Esophagus squamous epithelium (tissue), 5 donors: ENCODE measurements at places on chromosomes 5 and 9.

DNA sequence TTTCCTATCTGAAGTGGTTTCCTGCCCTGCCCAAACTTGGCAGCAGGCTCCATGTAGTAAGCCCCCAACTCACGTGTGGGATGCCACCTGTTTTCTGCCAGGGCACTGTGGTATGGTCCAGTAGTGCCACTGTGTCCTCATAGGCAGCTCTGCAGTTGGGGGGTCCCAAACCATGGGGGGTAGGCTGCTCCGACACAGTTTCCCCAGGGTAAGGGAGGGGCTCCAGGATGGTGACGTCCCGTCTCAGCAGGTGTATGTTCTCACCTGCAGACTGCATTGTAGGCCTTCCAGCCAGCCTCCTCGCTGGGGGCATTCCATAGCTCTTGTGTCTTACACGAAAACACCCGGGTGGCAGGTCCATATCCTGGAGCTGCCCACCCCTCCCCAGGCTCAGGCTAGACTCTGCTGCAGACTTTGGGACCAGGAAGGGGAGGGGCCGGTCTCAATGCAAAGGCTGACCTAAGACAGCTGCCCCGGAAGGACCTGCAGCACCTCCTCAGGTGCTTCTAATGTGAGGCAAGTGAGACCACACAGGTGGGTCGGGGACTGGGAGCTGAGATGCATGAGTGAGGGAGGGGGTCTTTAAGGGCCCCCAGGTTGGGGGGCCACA lies 330.5 kb upstream of the IRX4 start:
- no peak for DNase-seq

GRCh38 chr9:17622141-17622540 lies 43.3 kb downstream of the SH3GL2 start:
- DNase-seq = no peak

- no peak for DNase-seq
Measured at GRCh38 chr5:94746731-94747124, 128.3 kb downstream of the SLF1 start.

GRCh38 chr9:126609191-126609590 lies 4.5 kb upstream of the LMX1B start:
- no peak for DNase-seq

DNA sequence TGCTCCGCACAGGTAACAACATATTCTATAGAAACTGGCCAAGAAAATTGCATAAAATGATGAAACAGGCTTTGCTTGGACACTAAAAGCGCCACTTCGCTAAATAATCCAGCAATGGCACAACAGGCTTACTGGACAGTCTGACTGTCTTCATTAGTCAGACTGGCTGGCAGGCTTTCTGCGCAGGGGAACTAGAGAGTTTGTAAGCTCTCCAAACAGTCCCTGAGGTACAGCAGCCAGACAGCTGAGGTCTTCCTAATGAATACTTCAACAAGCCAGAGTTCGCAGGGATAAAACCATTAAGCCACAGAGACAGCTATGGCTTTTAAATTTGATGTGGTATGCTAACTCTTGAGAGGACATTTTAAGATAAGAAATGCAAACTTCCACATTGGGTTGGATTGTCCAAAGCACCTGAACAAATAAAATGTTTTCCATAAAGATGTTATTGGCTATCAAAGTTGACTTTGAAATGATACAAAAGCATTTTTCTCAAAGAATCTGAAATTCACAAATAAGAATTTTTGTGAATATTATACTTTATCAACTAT lies 20.7 kb downstream of the PLK2 start:
- no peak for DNase-seq

DNA sequence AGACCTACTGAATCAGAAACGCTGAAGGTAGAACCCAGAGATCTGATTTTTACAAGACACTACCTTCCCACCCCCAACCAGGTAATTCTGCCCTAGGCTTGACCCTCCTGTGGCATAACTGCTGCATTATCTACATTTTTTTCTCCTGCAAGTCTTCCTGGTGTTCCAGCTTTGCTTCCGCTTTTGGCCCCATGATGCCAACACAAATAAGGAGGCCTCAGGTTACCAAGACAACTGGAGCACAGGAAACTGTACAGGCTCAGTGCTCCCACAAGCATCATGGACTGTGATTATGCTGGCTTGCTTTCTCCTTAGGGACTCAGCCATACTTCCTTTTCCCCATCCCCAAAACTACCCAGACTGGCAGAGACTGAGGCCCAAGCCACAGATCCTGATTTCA lies 6.6 kb upstream of the MSMP start:
- DNase-seq = no peak

DNA sequence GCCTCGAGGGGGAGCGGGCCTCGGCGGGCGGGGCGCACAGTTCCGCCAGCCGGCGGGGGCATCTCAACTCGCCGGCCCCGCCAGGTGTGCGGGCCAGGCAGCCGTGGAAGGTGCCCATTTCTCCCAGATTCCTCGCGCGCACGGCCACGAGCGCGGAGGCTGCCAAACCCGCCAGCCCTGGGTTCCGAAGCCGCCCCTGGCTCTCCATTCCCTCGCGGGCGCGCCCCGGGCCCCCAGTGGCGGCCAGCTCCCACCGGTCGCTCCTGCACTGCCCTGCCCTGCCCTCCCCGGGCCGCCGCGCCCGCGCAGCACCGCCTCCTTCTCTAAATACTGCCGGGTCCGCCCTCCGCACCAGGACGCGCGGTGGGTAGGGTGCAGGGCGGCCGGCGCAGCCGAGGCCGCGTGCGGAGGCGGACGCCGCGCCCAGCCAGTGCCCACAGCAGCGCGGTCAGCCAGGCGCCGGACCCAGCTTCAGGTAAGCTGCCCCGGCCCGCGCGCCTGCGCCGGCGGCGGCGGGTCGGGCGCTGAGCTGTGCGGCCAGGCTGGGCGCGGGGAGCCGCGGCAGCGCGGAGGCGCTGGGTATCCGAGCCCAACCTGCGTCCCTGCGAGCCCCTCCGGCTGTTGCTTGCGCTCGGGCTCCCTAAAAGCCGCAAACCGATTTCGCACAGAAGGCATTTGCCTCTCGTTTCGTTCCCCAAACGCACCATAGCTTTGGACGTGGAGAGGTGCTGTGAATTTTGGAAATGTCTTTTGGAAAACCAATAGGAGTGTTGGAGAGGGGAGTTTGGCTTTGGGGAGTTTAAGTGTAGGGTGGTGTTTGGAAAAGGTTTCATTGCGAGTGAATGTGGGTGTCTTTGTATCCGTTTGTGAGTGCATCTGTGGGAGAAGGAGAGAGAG lies at the start of gene TMEM171:
TMEM171 (plus strand) TSS at position 354 of the 897 bp plus-strand sequence. CDS start 2,799 bp downstream, outside the sequence.
- no peak for DNase-seq

- DNase-seq = no peak
Measured at GRCh38 chr9:37643214-37643613, 7.5 kb upstream of the FRMPD1 start.

DNA sequence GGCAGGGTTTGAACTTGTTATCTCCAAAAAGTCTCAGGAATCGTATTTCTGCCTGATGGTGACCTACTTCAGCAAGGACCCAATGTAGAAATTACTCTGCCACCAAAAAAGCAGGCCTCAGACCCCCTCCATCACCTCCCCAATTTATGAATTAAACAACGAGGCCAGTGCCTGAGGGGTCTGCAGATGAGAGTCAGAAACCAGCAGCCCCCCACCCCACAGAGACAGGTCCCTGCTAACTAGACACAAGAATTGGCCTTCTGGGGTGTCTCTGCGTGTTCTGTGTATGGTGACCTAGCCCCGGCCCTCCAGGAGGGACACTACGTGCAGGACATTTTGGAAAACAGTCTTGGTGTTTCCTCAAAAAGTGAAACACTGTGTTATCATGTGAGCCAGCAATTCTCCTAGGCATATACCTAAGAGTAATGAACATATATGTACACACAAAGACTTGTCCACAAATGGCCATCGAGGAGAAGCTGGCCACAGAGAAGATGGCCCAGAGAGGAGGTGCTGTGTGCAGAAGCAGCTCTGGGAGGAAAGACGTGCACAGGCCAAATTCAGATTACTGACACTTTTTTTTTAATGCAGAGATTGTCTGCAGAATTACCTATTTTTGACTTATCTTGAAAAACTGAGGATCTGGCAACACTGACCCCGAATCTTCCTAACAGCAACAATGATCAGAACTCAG lies 93.8 kb downstream of the ADAMTS2 start:
- no peak for DNase-seq

DNA sequence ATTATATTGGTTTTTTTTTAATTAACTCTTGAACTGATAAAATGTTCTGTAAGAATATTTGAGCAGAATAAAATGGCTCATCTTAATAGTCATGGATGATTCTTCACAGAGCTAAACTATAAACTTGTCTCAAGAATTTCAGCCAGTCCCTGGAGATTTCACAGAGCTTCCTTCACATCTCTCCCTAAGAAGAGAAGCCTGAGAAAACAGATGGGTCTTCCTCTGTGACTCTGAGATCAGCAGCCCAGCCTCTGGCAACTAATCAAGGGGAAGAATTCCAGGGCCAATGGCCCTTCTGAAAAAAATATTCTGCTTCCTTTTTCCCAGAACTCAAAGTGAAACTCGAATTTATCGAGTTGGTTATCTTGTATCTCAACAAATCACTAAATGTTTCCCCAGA lies 122.2 kb upstream of the ITGA1 start:
- DNase-seq = no peak

- no peak for DNase-seq
Measured at GRCh38 chr9:101372327-101373118, 12.3 kb downstream of the BAAT start.

DNA sequence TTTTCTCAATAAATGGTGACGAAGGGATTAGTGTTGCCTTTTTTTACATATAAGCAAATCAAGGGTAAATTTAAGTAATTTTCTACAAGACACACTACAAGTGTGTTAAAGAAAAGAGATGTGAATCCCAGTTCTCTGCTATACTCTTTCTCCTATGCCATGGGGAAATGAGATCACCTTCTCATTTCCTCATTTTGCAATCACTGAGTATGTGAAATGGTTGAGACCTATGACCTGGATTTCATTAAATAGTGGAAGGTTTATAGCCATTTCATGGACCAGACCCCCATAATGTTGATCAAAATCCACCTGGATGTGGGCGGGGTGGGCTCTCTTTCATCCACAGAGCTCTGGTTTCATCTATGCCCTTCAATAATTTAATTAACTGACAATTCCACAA lies 66.9 kb upstream of the SLIT3 start:
- no peak for DNase-seq

- DNase-seq = no peak
Measured at GRCh38 chr5:171697221-171698102, 88.2 kb upstream of the SMIM23 start.

DNA sequence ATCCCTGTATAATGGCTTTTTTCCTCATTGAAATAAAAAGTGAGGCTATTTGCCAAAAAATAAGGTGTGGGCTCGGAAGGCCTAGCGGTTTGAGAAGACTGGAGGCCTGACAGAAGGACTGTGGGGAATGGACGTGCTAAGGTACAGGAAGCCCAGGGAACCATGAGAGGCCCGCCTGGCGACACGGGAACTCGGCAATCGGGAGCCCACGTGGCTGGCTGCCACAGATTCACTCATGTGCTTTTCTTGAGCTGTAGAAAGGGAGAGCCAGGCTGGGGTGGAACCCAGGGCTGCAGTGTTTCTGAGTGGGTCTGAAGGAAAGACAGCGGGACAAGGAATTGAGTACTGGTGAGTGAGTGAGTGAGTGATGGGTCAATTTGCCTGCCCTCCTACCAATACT lies 11.9 kb upstream of the DDX41 start:
- DNase-seq = no peak

DNA sequence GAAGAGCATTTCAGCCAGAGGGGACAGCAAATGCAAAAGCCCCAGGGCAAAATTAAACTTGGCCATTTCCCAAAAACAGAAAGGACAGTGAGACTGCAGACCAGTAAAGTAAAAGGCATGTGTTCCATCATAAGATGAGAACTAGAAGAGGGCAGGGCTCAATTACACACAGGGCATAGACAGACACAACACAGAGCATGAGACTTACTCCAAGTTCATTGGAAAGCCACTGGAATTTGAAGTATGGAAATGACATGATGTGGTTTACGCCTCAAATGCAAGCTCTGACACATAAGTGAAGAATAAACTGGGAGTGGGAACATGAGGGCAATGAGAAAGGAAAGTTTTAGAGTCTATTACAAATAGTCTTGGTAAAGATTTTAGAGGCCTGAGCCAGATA lies 446.6 kb upstream of the GRIA1 start:
- no peak for DNase-seq

DNA sequence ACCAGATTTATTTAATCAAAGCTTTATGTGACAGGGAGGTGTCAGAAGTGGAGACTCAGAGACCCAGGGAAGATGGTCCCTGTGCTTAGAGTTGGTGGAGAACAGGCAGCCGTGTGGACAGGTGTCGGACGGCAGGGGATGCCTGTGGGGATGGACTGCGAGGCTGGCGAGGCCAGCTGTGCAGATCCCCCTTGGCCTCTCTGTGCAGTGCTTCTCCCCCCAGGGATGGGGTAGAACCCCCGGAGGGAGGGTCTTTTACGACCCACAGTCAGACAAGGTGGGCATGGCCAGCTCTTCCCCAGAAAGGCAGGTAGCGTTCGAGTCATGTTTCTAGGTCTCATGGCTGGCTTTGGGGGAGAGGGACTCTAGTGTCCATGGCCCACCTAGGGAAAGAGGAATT lies 4.7 kb upstream of the SLC2A6 start:
- no peak for DNase-seq

DNA sequence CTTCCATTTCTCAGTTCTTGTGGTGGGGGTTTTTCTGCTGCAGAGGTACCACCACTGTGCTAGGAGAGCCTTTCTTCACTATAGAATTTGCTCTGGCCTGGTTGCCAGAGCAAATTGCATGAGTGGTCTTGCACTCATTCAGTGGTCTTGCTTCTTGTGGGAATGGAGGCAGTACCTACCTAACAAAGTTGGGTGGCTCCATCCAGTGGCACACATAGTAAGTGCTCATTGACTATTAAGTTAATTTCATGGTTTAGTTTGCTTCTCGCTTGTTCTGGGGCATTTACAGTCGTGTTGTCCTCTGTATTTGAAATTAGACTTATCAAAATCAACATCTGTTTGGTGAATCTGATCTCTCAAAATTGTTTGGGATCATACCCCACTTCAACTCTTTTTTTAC lies 23.0 kb downstream of the SLC28A3 start:
- no peak for DNase-seq

DNA sequence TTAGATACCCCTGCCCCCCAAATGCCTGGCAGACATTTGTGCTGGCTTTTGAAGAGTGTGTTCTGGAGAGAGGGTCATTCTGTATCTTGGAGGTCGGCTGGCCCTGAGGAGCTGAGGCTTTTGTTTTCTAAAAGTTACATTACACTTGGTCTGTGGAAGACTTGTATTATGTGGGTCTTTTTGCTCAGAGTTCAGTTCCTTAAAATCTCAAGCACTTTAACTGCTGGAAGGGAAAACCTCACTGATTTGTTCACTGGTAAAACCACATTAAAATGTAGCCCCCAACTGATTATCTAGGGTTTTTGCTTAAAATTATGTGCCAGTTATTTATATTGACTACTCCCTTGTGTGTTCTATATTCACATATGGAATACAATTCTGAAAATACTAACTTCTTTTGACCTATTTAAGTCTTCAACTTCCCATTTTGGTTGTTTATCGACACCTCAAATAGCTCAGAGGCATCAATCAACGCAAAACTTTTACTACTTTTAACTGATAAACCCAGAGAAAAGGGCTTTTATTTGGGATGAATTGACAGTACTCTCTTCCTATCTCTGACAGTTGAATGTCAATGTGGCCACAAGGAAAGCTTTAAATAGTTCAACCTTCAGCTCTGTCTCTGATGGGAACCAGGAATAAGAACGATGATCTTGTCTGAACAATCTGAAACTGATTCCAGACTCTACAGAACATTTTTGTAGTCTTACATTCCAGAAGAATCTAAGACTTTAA lies 54.0 kb upstream of the MAP3K1 start:
- DNase-seq = no peak

GRCh38 chr5:169943026-169943425 lies 37.3 kb downstream of the INSYN2B start:
- no peak for DNase-seq
